LHCN-M2 (cell line): ENCODE measurements at places on chromosomes 6 and 20. TPM values are rescaled to one million over a fixed set of nuclear protein-coding genes. Genes with fewer than 3 reads are reported as not detected.
A peak's percentile ranks its signal among the peaks of the same experiment; 100 is the strongest.

The PTCHD4 gene
- 21.0 and 23.6 TPM in 2 replicates for total RNA-seq

The SCRT2 gene
- not detected in 2 replicates for total RNA-seq

The SYNDIG1 gene
- total RNA-seq, result 0.06 and 0.11 TPM in 2 replicates

The PAK5 gene
- total RNA-seq, result not detected in 2 replicates

The PRDM13 gene
- total RNA-seq, result under 0.01 TPM in 1 of 2 replicates, not detected in the other

The RCAN2 gene
- total RNA-seq, result 0.58 and 0.86 TPM in 2 replicates

The ITPR3 gene
- total RNA-seq, result 48.6 and 50.1 TPM in 2 replicates

The SEMG1 gene
- not detected in 2 replicates for total RNA-seq

The OR2H2 gene
- not detected in 2 replicates for total RNA-seq

The MAP3K4 gene
- 17.6 and 18.1 TPM in 2 replicates for total RNA-seq

The C6orf47 gene
- total RNA-seq, result 30.0 and 31.3 TPM in 2 replicates

The RNF114 gene
- total RNA-seq, result 98.2 and 99.3 TPM in 2 replicates

DNA sequence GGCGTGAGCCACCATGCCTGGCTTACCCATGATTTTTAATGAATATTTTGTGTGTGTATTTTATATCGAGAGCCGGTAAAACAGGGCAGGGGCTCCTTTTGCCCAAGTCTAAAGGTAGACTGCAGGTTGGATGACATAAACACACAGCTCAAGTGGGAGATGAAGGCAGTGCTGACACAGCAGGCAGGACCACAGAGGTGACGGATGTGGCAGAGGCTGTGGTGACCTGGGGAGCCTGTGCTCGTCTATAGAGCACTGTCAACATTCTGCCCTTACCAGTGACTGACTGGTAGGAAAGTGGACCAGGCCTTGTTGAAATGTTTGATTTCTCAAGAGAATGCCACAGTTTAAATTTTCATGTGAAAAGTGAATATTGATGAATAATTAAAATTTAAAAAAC is 137.5 kb downstream of the ZFP64 start:
- no peak for DNase-seq

GRCh38 chr6:33935439-33936080 is 131.8 kb upstream of the MLN start:
- DNase-seq, result no peak

DNA sequence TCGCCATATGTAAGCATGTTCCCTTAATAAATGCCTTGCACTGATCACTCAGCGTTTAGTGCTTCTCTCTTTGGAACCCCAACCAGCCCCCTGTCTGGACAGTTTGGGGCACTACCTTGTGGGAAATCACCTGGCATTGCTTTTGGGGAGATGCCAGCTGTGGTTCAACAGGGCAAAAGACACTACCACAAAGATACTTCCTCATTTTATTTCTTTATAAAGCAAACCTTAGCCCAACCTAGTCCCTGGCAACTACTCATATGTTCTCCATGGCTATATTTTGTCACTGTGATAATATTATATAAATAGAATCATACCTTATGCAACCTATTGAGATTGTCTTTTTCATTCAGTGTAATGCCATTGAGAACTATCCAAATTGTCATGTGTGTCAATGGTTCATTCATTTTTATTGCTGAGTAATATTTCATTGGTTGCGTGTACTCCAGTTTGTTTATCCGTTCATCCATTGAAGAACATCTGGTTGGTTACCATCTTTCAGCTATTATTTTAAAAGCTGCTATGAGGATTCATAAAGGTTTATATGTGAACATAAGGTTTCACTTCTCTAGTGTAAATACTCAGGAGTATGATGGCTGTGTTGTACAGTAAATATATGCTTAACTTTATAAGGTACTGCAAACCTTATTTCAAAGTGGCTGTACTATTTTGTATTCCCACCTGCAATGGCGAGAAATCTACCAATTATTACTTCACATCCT is 114.8 kb downstream of the MOXD1 start:
- no peak for DNase-seq

- DNase-seq, result peak; percentile 97
Observed at GRCh38 chr20:43955062-43955749, 40.6 kb downstream of the TOX2 start.

GRCh38 chr6:15423286-15423993 is 177.6 kb downstream of the JARID2 start:
- DNase-seq, result peak; percentile 32

GRCh38 chr20:46060301-46060881 is 29.4 kb downstream of the NCOA5 start:
- DNase-seq, result no peak

DNA sequence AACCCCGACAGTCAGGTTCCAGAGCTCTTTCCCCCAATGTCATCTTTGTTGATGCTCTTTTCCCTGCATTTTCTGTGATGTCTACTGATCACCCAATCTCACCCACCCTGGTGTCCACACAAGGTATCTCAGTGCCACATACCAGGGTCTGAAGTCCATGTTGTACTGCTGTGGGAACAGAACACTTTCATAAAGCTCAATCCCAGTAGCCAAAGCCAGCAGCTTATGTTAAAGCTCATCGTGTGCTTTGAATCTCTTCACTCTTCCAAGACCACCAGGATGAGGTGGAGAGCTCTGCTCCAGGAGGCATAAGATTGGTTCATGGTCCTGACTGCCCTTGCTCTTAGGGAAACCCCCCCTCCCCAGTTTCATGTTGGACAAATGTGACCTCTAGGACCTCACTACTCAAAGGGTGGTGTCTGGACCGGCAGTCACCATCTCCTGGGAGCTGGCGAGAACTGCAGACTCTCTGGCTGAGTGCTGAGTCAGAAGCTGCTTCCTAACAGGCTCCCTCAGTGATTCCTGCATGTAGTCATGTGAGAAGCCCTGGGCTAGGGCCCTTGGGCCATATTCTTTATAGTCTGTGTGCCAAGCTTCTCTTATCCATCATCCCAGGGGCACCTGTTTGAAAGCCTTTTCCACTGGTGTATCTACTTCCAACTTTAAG is 13.4 kb upstream of the CPNE5 start:
- peak; percentile 79 for DNase-seq

DNA sequence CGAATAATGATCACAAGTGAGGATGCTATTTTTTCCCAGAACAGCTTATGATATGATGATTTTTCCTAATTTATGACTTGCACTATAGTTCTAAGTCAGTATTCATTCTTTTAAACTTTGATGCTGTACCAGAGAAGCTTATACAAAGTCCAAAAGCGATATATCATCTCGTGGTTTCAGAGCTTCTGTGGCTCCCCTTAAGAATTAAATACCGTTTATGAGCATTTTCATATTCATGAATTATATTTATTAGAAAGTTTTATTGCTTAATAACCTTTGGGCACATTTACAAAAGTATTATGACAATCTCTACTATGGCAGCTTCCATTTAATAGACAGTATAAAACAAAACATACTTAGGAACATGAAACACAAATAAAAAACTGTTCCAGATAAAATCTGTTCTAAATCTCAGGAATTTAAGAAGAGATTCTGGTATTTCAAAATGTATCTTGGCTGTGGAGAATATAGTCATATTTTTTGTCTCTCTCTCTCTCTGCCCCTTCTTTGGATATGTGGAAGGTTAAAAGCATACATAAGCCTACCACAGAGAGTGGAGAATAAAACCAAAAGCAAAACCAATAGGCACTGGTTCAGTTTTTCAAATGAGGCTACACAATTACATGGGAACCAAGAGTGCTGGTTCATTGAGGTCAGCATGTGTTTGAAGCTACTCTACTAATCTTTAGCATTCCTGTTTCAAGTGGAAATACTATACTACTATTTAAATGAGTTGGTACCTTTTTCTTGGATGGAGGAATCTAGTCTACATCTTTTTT is 884.5 kb upstream of the GJE1 start:
- no peak for DNase-seq

- peak; percentile 37 for DNase-seq
Observed at GRCh38 chr20:58246346-58246745, 17.9 kb upstream of the ANKRD60 start.

- DNase-seq, result no peak
Observed at GRCh38 chr20:19838468-19838867, 80.4 kb downstream of the RIN2 start.

DNA sequence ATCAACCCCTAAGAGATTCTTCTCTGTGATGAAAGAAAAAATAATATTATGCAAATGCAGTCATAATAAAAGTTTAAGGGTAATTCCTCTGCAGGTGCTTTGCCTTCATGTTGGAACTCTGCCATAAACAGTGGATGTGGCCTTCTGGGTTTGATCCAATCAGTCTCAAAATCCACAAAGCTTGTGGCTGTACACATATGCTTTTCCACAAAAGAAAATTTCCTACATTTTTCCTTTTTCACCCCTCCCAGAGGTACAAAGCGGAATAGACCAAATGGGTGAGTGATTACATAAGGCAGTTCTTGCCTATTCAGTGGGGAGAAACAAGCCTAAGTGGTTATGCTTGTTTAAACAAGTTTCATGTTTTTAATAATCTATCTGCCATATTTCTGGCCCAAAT is 16.7 kb downstream of the CALHM5 start:
- DNase-seq, result no peak

DNA sequence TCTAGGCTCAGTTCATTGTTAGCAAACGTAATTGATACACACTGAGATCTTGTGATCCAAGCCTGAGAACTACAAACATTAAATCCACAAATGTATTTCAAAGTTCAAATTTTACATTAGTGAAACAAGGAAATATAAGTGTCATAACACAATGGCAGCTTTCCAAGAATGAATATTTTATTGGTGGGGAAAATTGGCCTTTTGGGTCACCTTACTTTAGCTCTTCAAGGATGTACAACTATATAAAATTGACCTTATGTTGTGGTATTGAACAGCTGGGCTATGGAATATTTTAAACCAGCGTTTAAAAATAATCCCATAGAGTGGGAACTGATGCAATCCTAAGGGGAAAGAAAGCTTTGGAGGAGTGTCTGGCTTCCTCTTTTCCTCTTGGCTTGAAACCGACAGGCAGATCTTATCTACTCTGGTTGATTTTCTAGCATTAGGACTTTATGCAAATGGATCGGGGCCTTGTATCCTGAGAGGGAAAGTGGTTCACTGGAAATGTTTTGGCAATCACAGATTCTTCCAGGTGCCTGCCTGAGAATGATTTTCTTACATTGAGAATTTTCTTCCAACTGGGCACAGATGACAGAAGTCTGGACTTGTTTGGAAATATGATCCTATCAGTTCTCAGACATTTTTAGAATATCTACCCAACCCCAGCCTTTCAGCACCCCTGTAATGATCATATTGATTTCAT is 184.8 kb upstream of the ECI2 start:
- peak; percentile 57 for DNase-seq

DNA sequence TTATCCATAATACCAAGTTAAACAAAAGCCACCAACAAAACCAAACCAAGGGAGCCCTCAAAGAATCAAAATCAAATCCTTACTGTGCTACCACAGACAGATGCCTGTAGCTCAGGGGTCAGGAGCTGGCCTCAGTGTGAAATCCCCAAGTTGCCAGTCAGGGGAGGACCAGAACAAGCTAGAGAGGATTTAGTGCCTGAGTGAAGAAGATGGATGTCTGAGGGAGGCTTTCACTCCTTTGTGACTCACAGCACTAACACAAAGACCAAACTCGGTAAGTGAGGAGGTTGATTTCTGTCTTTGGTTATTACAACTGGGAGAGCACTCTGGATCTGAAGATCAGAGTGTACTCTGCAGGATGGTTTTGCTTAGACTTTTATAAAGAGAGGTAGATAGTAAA is 189.9 kb upstream of the ZNF184 start:
- DNase-seq, result no peak

GRCh38 chr20:46406986-46407670 is 713 bp upstream of the ELMO2 start:
- peak; percentile 34 for DNase-seq

DNA sequence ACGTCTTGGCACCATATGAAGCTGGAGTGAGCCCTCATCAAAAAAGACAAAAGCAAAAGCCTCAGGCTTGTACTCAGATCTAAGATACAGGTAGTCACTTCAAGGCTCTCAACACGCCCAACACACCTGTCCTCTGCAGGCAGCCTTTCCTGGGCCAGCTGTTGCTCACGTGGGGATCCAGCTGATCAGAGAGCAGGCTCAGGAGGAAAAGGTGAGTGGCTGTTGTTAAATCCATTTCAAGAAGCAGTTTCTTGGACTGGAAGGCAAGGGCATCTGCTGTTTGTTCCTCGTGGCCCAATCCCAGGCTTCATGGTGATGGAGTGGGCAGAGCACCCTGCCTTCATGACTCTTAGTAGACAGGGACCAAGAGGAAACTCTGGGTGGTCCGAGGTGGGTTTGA is 39.6 kb downstream of the ELMO2 start:
- DNase-seq, result no peak

DNA sequence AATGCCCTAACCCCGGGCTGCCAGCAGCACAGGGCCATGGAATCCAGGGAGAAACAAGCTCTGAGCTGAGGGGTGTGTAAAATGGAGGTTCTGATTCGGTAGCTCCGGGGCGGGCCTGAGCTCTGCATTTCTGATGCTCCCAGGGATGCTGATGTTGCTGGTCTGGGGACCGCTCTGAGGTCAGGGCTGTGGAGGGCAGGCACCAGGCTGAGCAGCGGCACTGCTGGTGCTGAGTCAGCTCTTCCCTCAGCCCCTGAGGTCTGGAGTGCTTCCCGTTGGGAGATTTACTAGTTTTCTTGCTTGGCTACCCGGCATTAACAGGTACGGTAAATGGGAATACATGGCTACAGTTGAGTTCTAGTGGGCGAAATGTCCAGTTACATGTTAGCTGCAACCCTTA is 18.6 kb upstream of the CST3 start:
- DNase-seq, result no peak

- no peak for DNase-seq
Observed at GRCh38 chr6:84453499-84453898, 226.1 kb upstream of the CEP162 start.

DNA sequence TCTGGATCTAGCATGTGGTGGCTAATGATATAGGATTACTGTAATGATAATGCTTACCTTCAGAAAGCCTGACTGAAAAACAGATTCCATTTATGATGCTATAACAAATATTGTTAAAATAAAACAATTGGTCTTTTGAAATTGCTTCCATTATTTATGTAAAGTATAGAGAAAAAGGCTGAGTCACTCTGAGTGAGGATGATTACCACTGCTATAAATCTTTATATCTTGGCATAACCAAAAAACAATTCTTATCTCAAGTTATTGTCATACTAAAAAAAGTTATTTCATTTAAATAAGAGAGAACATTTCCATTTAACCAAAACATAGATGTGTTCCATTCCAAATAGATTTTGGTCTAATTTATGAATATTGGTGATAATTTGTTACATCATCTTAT is 53.0 kb upstream of the DST start:
- no peak for DNase-seq

DNA sequence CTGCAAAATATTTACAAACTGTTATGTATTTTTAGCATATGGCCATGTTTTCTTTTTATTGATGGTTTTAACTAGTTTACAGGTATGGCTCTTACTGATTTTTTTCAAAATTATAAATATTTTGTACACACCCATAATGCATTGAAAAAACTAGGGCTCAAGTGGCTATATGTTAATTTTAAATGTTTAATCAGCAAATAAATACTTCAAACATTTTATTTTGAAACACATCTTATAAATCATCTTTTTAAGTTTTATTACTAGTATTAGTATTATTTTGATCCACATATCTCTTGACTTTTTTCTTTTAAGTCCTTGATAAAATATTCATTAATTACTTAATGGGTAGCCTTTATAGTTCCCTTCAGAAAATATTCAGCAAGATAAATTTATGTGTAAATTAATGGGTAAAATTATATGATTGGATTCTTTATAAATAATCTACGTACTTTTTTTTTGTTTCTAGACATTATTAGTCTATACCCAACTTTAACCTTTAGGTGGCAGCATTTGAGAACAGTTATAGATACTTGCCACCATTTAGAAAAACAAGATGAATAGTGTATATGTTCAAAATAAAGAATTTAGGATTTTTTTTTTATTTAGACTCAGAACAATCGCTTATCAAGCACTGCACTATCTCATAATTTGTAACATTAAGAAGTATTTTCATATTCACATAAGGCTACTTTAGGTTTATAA is 241.9 kb downstream of the ADGRB3 start:
- peak; percentile 3 for DNase-seq

- DNase-seq, result no peak
Observed at GRCh38 chr20:44479643-44480042, 4.0 kb downstream of the TTPAL start.
